Right ventricle myocardium inferior (tissue), 1 donor: ENCODE measurements at places on chromosomes 12 and 14. TPM values are rescaled to one million over a fixed set of nuclear protein-coding genes. Genes with fewer than 3 reads are reported as not detected.

RGS6 gene
- total RNA-seq: 23.3 TPM

GPR162 gene
- total RNA-seq: 7.8 TPM

DHRS2 gene
- not detected for total RNA-seq

RHEBL1 gene
- total RNA-seq: 0.41 TPM

ARMH4 gene
- total RNA-seq: 5.5 TPM

RFLNA gene
- total RNA-seq: 0.19 TPM

SLC25A29 gene
- total RNA-seq: 18.6 TPM

P3H3 gene
- 10.3 TPM for total RNA-seq

FAM186B gene
- total RNA-seq: 0.62 TPM

HOTAIR gene
- total RNA-seq: not detected

ANKRD33 gene
- not detected for total RNA-seq

DNA sequence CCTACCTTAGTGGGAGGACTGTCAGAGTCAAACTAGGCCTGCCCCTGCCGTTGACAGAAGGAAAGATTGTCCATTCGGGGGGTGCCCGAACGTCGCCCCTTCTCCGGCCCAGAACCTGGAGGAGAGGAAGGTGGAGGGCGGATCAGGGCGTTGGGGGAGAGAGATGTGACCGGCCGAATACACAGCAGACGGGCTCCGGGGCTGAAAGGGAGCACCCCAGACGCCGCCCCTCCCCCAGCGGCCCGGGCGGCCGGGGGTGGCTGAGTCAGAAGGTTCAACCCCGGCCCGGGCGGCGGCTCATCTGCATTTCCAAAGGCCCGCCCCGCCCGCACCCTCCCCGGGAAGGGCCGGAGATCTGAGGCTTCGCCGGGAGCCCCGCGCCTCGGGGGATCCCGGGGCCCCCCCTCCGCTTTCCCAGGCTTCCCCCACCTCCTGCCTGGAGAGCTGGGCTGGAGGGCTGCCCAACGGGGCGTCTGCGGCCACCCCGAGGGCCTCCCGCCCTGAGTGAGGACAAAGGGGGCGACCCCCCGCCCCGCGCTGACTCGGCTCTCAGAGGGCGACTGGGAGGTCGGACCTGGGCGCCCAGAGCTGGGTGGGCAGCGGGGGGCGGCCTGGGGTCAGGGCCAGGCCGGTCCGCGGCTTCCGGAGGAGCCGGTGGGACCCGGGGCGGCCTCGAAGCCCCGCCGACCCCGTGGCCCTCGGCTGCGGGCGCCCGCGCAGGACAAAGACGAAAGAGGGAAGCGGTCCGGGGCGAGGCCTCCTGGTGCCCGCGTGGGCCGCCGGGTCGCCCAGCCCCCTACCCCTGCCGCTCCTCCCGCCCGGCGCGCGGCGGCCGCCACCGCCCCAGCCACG, 3.7 kb upstream of the SETD1B start:
- DNase-seq: peak; percentile 97

GRCh38 chr14:93017301-93017797, 94.4 kb downstream of the CHGA start:
- no peak for DNase-seq

DNA sequence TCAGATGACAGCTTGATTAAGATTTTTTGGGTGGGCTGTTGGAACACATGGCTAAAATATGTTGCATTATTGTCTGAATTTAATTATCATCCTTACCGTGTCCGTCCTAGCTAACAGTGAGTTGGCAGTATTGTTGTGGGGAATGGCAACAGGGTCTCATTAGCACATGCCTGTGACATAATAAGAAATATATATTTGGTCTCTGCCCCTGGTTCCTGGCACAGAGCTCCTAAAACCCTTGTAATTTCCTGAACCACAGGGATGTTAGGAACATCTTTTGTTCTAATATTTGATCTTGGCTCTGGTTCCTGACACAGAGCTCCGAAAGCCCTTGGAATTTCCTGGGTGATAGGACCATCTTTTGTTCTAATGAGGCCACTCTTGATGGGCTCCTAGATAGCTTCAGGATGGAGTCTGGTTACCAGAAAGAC, 76.0 kb downstream of the SYNE2 start:
- DNase-seq: no peak

GRCh38 chr14:99065551-99065950, 206.4 kb downstream of the BCL11B start:
- DNase-seq: no peak

GRCh38 chr14:82935691-82936090, 1402.0 kb upstream of the SEL1L start:
- no peak for DNase-seq

- DNase-seq: no peak
Measured at GRCh38 chr12:46522071-46522470, 149.5 kb upstream of the SLC38A2 start.

DNA sequence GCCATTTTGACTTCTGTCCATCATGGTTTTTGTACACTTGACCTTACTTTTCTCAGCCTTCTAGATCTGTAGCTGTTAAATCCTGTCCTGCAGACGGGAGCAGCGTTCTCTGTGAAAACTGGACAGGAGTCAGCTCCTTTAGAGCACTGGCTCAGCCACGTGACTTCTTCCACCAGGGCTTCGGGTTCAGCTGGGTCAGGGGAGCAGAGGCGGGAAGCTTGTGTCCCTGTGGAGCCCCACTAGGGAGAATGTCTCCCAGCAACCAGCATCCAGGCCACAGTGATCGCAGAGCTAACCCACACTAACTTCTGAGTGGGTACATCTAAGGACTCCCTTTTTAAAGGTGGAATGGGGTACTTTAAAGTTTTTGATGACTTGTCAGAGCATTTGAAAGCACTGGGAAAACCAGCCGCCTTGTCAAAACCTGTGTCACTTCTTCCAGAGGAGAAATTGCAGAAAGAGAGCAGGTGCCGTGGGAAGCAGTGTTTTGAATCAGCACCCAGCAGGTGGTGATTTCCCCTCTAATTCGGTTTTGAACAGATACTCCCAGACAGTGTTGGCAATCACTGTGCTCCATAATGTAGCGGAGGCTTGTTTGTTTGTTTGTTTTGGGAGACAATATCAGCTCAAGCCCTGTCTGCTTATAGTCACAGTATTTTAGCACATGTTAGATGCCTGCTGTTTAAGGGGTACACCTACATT, 17.9 kb downstream of the DERA start:
- DNase-seq: peak; percentile 67
